ENCODE measurements at places on chromosomes 7 and 10. TPM values are rescaled to one million over a fixed set of nuclear protein-coding genes. Genes with fewer than 3 reads are reported as not detected.

Gene TMEM229A
- polyA plus RNA-seq, result 0.20 TPM

Gene SIRT1
- 51.2 TPM for polyA plus RNA-seq

Gene STEAP1
- polyA plus RNA-seq, result 12.8 TPM

Gene PRTFDC1
- 37.0 TPM for polyA plus RNA-seq

Gene GRID1
- polyA plus RNA-seq, result 1.8 TPM

Gene PGAM2
- polyA plus RNA-seq, result 1.6 TPM

Gene MSMB
- not detected for polyA plus RNA-seq

Gene MYH16
- not detected for polyA plus RNA-seq

Gene ZC3HAV1
- polyA plus RNA-seq, result 20.9 TPM

Gene TFR2
- 1.1 TPM for polyA plus RNA-seq

Gene EVX1
- 0.08 TPM for polyA plus RNA-seq

Gene RET
- polyA plus RNA-seq, result 23.8 TPM

Gene AKR1C4
- polyA plus RNA-seq, result not detected

Gene CYP2C19
- not detected for polyA plus RNA-seq

Gene SSC4D
- polyA plus RNA-seq, result 3.7 TPM

Gene SRI
- polyA plus RNA-seq, result 127 TPM

Gene SLC16A9
- 9.1 TPM for polyA plus RNA-seq

Gene FLNC
- 17.4 TPM for polyA plus RNA-seq

Gene MARVELD1
- 46.6 TPM for polyA plus RNA-seq

Gene FGFBP3
- 2.9 TPM for polyA plus RNA-seq

Gene PIP
- polyA plus RNA-seq, result not detected

Gene GBX1
- polyA plus RNA-seq, result 0.27 TPM

Measured in left renal pelvis (tissue), 4 donors.